ENCODE measurements at places on chromosomes 2 and 18.

DNA sequence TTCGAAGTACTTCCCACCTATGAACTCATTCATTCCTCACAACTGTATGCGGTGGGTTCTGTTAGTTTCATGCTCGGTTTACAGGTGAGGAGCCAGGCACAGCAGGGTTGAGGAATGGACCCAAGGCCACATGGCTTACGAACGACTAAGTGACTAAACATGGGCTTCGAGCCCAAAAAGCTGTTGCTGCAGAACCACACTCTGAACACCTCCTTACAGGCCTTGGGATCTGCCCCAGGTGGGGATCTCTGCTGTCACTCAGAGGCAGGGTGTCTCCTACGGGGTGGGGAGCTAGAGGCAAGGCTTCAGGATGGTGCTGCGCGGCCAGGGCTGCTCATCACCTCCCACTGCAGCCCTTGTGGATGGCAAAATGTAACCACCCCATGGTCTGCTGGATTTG is 80.9 kb downstream of the TSHZ1 start:
- DNase-seq, result no peak

GRCh38 chr18:63040788-63041410 is 278.7 kb downstream of the BCL2 start:
- DNase-seq, result no peak

DNA sequence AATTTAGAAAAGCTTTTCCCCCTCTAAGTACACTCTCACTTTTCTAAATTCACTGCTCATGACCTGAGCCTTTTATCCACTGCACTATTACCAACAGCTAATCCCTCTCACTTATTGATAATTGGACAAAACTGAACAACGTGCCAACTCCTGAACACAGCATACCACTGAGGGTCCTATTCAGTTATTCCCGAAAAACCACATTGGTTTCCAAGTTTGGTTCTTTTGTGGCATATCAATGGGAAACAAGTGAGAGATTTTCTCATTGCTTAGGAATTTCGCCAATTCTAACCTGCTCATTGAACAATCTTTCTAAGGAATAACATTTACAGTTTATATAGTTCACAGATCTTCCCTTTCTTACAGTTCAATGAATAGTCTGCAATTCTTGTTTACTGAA is 977.4 kb downstream of the TMEM182 start:
- no peak for DNase-seq

GRCh38 chr2:119389615-119390306 is 23.0 kb downstream of the DBI start:
- DNase-seq, result no peak

DNA sequence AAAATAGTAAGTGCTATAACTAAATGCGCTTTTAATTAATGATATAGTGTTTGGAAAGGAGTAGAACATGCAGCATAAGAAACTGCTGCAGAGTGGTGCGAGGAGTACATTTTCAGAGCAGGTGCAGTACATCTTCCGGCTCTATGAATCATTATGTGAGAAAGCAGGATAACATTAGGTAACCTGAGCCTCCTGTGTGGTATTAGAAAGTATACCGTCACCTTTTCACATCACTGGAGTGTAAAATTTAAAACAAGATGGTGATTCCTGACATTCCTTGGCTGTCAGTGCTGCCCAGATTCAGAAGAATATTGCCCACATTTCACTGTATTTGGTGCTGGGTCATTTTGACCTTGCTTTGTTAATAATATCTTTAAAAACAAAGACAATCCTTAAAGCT is 7.8 kb upstream of the DYNC2LI1 start:
- no peak for DNase-seq

DNA sequence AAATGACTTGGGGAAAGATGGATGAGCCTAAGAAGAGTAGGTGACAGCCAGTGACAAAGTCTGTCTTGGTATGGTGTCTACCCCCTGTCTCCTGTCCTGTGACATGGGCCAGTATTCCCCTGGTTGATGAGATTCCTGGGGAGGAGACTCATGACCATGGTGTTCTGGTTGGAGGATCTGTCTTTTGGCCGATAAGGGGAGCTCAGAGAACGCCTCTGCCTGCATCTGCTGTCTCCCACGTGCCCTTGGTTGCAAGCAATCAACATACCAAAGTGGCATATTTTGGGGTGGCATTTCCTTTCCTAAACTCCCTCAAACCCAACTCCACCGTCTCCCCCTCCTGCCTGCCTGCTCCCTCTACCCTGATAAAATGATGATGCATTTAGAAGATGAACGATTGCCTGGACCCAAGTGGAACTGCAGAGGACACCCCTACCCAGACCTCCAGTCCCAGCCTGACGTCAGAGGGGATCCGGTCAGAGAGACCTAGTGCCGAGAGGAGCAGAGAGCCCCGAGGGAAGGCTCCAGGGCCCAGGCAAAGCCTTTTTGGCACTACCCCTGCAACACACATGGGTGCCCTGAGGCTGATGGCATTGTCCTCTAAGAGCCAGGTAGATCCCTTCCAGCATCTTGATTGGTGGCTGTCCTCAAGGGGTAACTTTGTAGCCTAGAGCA is 124.2 kb upstream of the MSH6 start:
- DNase-seq, result no peak

DNA sequence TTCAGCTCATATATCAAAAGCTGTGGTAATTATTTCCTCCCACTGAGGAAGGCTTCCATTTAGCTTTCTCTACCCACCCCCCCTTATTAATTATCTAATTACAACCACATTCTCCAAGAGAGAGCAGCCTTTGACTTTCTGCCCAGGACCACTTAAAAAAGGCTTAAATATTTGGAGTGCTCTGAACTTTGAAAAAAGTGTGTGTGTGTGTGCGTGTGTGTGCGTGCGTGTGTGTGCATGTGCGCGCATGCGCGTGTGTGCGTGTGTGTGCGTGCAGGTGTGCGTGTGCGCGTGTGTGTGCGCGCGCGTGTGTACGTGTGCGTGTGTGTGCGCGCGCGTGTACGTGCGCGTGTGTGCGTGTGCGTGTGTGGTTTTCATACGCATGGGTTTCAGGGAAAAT is 57.8 kb downstream of the TWIST2 start:
- DNase-seq, result no peak

GRCh38 chr18:71707985-71708500 is 836.1 kb downstream of the CBLN2 start:
- DNase-seq, result no peak

GRCh38 chr2:216839688-216840087 is 20.2 kb downstream of the TNP1 start:
- DNase-seq, result no peak

DNA sequence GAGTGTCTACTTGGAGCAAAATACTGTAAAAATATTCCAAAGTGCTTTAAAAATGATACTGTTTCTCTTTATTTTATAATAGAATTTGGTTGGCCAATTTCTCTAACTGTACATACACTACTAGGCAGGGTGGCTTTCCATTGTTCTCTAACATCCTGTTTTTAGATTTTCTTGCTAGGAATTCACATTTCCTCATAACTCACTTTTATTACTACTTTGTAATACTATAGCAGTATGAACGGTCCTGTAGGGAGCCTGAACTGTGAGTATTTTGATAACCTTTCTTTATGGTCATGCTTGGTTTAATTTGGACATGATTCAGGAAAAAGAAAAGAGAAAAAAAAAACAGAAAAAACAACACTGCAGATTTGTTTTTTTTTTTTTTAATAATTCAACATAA is 37.8 kb downstream of the GCG start:
- no peak for DNase-seq
